ENCODE measurements at places on chromosomes 12 and 14.
A peak's percentile ranks its signal among the peaks of the same experiment; 100 is the strongest.

- DNase-seq, result no peak
These were observed 10.9 kb upstream of the METAP2 start for GRCh38 chr12:95463050-95463449.

DNA sequence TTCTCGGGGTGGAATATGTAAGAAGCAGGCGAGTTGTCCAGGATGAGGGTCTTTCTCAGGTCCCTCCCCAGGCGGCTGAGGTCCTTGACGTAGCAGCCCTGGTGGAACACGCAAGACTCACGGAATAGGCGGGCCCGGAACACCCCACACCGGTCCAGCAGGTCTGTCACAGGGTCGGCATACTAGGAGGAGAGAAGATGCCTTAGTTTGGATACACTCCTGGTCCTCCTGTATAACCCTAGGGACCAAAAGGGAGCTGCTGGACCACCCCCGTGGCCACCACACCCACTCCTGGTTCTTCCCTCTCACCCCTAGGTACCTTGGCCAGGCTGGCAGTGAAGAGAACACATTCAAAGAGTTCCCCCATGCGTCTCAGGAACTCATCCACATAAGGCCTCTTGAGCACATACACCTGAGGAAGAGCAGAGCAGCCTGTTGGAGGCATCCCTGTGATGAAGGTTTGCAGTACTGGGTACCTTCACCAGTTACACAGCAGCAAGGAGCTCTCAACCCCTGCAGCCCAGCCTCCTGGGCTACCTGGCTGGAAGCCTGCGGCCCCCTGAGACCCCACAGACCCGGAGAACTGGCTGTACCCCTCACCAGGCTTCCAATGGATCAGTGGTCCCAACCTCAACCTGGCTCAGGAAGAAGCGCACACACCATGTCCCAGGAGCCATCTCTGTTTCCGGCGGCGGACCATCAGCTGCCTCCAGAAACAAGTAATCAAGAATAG, 5.5 kb upstream of the AVIL start:
- DNase-seq, result no peak

DNA sequence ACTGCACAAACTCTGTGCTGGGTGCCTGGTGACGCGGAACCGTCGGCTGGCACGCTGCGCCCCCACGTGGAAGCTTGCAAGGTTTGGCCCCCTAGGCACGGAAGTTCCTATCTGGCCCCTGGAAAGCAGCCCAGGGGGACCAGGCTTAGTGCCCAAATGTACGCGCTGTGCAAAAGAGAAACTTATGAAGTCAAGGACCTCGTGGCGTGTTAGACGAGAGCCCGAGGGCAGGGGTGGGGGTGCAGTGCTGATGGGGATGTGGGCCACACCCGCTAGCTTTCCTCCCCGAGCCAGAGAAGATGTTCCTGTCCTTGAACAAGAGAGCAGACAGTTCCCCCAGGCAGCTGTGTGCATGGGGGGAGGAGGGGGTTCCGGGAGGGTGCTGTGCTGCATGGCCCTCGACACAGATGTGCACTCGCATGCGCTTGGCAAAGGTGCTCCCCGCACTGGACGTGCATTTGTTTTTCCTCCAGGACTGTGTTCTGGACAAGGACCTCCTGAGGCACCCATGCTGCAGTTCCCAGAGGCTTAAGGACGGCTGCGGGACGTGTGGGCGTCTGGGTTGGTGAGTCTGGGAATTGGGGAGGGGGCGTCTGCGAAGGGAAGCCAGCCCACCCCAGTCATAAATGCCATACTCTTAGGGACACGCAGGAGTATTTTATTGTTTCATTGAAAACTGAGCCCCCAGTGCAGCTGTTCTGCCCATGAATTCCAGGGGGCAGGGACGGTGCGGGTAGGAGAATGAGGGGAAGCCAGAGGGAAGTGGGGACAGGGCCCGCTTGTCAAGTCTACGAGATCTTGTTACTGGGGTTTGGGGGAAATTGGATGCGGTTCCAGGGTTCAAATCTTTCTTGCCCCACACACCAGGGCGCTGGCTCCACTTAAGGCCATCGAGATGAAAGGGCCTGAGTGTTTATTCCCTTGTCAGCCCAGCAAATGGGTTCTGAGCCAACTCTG, 80.0 kb downstream of the NTF3 start:
- peak; percentile 44 for DNase-seq

DNA sequence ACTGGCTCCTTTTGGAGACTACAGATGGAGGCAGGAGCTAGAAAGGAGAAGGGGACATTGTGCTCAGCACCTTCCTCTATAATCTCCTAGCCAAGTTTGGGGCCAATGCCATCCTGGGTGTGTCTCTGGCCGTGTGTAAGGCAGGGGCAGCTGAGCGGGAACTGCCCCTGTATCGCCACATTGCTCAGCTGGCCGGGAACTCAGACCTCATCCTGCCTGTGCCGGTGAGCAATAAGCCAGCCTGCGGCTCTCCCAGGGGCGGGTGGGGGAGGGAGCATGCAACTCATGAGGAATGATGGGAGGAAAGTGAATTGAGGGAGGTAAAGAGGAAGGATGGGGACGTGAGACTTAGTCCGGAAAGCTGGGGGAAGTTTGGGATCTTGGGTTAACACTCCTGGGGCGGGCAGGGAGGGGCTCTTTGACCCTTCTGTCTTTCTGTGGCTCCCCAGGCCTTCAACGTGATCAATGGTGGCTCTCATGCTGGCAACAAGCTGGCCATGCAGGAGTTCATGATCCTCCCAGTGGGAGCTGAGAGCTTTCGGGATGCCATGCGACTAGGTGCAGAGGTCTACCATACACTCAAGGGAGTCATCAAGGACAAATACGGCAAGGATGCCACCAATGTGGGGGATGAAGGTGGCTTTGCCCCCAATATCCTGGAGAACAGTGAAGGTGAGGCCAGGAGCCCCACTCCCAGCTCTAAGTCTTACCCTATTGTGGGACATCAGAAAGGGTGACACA, 3.3 kb downstream of the ENO2 start:
- peak; percentile 65 for DNase-seq

DNA sequence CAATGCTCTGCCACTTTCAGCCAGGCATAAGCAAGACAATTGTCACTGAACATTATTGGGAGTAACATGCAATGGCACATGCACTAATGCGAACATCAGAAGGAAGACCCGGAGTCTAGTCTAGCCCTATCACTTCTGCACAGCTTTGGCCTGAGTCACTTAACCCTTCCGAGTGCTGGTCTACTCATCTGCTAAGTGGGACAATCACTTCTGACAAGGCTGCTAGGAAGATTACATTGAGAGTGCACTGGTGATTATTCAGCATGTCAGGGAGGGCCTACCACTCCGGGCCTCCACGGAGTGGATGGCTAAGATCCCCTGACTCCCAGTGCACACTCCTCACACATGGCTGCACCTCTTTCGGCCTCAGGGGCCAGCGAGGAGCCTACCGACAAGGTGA, 240.9 kb downstream of the DPF3 start:
- DNase-seq, result peak; percentile 47

DNA sequence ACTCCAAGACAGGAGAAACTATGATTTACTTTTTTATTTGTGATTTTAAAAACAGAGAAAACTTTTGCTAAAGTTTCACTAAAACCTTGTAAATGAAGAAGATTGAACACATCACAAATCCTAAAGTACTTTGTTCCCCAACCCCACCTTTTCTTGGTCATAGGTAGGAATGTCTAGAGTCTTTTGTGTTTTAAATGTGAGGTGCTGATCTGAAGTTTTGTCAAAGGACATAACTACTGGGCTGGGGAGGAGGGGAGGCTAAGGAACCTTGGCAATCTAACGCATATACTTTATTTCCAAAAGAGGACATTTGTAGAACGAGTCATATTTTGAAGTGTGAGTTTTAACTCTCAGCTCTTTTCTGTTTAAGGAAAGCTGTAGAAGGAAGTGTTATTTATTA, 37.2 kb downstream of the CATSPERB start:
- DNase-seq, result no peak

GRCh38 chr14:39431416-39432178, 636 bp downstream of the FBXO33 start:
- DNase-seq, result peak; percentile 33

GRCh38 chr12:48126953-48127630, 7.9 kb downstream of the PFKM start:
- no peak for DNase-seq

DNA sequence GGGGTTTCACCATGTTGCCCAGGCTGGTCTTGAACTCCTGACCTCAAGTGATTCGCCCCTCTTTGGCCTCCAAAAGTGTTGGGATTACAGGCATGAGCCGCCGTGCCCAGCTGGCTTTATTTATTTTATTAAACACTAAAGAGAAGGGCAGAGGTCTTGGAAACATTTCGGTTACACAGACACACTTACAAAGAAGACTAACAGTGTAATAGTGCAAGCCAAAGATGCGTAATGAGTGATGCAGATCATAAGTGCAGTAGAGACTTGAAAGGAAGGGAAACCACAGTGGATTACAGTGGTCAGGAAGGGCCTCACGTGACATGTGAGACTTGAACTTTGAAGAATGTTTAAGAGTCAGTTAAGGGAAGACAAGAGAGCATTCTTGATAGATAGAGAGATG, 33.9 kb upstream of the CDK17 start:
- DNase-seq, result peak; percentile 100

GRCh38 chr14:70666361-70666686, 24.6 kb downstream of the TTC9 start:
- no peak for DNase-seq

GRCh38 chr12:126480451-126480850, 1415.2 kb downstream of the AACS start:
- no peak for DNase-seq

DNA sequence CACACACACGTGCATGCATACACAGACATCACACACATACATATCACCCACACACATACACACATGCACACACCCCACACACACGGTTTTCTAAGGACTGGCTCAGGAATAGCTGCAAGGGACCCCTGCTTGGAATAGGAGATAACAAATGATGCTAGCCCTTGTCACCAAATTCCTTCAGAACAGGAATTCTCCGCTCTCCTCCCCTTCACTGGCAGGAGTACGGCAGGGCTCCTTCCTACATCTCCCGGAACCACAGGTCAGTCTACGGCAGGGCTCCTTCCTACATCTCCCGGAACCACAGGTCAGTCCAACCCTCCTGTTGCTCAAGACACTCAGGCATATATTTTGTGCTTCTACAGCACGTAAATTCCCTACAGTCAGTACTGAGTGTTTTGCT, 23.9 kb downstream of the PHLDA1 start:
- no peak for DNase-seq

GRCh38 chr12:1629338-1630132, 504 bp downstream of the WNT5B start:
- DNase-seq, result no peak

GRCh38 chr14:68546839-68547238, 246.0 kb downstream of the ZFP36L1 start:
- peak; percentile 88 for DNase-seq

- DNase-seq, result no peak
These were observed 6.1 kb upstream of the CEP170B start for GRCh38 chr14:104858811-104859426.

- no peak for DNase-seq
These were observed 739 bp upstream of the USP44 start for GRCh38 chr12:95551913-95552516.

DNA sequence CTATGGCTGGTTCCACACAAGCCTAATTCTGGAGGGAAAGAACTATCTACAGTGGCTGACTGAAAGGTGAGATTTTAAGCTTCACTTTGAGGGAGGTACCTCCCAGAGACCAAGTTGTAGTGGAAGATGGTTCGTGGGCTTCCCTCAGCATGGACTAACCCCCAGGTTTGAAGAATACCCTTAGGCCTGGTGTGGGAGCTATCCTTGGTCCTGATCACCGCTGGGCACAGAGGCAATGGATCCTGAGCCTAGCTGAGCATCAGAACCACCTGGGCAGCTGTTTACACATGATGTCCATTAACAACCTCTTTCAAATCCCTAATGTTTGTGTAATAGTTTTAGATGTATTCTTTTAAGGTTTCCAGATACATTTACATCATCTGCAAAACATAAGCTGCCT, 10.3 kb downstream of the DAO start:
- DNase-seq, result peak; percentile 15

GRCh38 chr14:57009585-57010515, 199.6 kb upstream of the OTX2 start:
- no peak for DNase-seq

DNA sequence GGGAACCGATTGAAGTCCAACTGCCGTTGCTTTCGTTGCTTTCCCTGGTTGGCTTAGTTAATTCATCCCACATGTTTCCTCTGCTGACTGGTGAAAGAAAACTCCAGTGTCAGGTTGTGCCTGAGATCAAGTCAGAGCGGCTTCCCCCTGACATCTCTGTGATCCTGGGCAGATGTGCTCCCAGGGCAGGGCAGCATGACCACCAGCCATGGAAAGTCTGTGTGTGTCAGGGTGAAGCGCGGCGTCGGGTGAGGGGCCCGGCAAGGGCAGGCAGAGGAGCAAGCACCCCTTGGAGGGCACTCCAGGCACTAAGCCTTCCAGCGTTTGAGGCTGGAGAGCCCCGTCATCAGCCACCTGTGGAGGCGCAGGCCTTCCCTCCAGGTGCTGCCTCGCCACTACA, 54.5 kb upstream of the IGF1 start:
- peak; percentile 20 for DNase-seq

- no peak for DNase-seq
These were observed 111.9 kb downstream of the LRFN5 start for GRCh38 chr14:41718477-41719166.

All from IMR-90 (cell line).